ENCODE measurements at places on chromosomes 5 and 9. TPM values are rescaled to one million over a fixed set of nuclear protein-coding genes. Genes with fewer than 3 reads are reported as not detected.

DNA sequence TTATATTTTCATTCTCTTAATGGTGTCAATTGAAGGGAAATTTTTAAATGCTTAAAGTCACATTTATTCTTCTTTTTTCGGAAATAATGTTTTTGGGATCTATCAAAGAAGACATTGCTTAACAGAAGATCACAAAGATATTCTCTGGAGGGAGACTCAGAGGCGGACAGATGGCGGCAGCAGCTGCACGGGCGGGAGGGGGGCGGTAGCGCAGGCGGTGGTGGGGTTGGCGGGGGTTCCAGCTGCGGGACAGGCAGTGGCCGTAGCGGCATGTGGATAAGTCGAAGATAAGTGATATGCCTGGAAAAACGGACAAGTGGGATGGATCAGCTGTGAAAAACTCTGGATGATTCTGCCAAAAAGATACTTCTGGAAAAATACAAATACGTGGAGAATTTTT lies 31.6 kb upstream of the ZDHHC11B start:
- H3K36me3 ChIP-seq, result no peaks in the 10 kb centered on the region
- H3K27ac ChIP-seq, result no peak overlapping the region
- no peak for DNase-seq

The FOXD4 gene
- total RNA-seq, result not detected

The C1QTNF3 gene
- total RNA-seq, result 13.4 TPM

The ERAP2 gene
- total RNA-seq, result 61.5 TPM

The PRSS3 gene
- 281 TPM for total RNA-seq
